Gastrocnemius medialis (tissue), 4 donors: ENCODE measurements at places on chromosomes 5 and 9. TPM values are rescaled to one million over a fixed set of nuclear protein-coding genes. Genes with fewer than 3 reads are reported as not detected.

- no peak for DNase-seq
Observed at GRCh38 chr5:149546974-149547373, 4.3 kb downstream of the CSNK1A1 start.

GRCh38 chr9:13863112-13863511 lies 450.8 kb downstream of the NFIB start:
- peak; percentile 61 for DNase-seq

DNA sequence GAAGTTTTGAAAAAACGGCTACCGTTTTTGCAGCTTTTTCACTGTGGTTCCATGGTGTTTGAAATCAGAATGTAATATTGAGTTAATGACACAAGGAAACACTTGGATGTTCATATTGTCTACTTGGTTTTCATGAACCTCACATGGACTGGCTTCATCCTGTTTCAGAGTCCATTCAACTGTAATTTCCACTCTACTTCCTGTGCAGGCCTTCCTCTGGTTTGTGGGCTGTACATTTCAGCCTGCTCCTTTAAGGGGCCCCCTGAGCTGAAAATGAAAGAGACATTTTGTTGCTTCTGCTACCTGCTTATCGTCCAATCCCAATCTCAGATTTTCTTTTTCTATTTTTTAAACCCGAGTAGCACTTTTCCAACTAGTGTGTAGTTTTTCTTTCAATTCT lies 41.8 kb upstream of the CDKN2B start:
- DNase-seq = no peak

DNA sequence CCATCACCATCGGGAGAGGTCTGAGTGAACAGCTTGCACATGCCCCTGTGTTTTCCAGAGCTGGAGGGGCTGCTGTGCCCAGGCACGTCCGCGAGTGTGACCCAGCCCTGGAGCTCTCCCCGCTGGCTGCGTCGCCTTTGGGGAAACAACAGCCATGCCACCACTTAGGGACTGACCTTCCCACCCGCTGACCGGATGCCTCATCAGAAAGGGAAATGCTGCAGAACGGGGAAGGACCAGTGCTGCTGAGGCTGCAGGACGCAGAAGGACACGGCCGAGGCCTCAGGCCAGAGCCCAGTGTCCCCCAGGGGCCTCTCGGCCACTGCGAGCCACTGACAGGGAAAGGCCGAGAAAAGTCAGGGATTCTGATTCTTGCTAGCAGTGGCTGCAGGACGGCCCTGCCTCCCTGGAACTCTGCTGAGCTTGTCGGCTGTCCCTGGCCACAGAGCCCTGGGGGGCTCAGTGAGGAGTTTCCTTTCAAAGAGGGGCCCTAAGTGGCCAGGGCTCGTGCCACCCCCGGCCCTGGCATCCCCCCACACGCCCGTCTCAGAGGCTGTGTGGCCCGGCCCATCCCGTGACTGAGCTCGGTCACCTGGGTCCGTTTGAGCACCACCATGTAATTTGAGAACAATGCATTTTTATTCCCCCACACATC lies 130.8 kb downstream of the ZNF354C start:
- no peak for DNase-seq

GRCh38 chr9:32533336-32533735 lies 7.3 kb upstream of the RIGI start:
- no peak for DNase-seq

DNA sequence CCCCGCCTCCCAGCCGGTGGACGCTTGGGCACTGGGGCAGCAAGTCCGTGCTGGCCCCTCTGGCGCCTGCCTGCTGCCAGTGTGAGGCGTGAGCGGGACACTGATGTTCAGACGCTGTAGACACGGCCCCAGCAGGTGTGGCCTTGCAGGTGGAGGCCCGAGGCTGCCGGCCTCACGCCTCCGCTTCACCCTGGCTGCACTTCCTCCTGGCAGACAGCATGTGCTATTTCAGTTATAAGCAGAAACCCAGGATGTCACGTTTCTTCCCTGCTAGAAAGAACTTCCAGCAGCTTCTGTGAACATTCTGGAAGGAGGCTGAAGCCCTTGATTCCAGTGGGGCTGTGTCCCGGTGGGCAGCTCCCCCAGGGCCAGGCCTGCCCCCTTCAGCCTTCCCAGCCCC lies 114.8 kb upstream of the FCN2 start:
- no peak for DNase-seq

- DNase-seq = no peak
Observed at GRCh38 chr9:136584934-136585333, 39.1 kb upstream of the NOTCH1 start.

GRCh38 chr9:136576269-136576626 lies 30.4 kb upstream of the NOTCH1 start:
- DNase-seq = peak; percentile 42

GRCh38 chr5:154937718-154938466 lies at the start of gene GEMIN5:
TSS of gene GEMIN5 (minus strand) at chr5:154938211. CDS start at chr5:154938133, 78 bp downstream.
- peak; percentile 78 for DNase-seq

DNA sequence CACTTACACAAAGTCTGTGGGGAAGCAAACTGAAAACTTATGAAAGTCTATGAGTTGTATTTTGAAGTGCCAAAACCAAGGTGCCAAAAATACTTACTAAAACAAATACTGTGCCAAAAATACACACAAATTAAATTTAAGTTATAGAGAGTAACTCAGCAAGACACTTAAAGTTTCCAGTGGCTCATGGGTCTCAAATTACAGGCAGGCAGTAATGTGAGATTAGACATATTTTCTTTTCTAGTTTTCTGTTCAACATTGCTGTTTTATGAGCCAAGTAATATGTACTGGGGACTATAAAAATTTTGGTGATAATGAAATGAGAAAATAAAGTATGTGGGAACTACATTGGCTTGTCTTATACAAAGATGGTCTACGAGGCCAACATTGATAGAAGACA lies 172.2 kb upstream of the SNX2 start:
- DNase-seq = no peak

GRCh38 chr5:145025775-145026174 lies 809.4 kb downstream of the PRELID2 start:
- DNase-seq = no peak

GRCh38 chr5:157443041-157443549 lies 16.9 kb upstream of the NIPAL4 start:
- DNase-seq = no peak

DNA sequence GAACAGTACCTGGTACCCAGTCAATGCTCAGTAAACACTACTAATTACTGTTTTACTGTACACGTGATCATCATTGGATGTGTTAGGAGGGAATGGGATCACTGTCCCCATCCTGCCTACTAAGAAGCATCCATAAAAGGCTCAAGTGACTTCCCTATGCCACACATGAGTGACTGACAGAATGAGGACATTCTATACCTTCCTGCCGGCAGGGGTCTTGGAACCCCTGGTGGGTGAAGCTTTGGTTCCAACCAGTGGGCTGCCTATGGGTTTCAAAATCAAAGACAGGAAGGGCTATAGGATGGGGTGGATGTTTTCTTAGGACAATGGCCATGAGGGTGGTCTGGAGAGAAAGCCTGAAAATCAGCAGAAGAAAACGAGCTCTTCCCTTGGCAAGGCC lies 209.6 kb upstream of the PANK3 start:
- DNase-seq = no peak

- no peak for DNase-seq
Observed at GRCh38 chr9:135683401-135684034, 15.8 kb downstream of the SOHLH1 start.

DNA sequence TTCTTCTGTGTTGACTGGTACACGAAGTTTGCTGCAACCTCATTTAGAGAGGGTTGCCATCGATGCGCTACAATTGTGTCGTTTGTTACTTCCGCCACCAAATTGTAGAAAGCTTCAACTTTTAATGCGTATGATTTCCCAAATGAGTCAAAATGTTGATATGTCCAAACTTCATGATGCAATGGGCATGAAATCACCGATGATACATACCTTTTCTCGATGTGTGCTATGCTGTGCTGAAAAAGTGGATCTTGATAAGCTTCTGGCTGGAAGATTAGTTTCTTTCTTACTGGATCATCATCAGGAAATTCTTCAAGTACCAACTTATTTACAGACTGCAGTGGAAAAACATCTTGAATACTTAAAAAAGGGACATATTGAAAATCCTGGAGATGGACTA lies 65.7 kb downstream of the TMEM38B start:
- no peak for DNase-seq

DNA sequence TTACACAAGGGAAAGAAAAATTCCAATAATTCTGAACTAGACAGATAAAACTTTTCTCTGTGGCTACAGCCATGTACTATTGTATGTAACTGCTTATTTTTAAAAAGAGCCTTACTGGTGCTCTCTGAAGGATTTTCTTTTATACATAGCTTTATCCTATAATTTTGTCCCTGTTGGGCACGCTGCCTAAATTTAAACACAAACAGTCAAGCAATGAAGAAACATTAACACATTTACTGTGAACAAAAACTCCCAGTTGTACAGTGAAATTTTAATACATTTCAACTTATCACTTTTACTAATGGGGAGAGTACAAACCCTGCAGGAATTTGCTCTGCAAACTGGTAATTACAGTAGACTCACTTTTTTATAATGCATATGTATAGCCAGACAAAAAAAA lies 273.3 kb downstream of the BNC2 start:
- no peak for DNase-seq

- DNase-seq = no peak
Observed at GRCh38 chr5:83404182-83404716, 67.3 kb upstream of the VCAN start.

GRCh38 chr9:928363-929042 lies 48.0 kb upstream of the DMRT3 start:
- no peak for DNase-seq

MTAP gene
- total RNA-seq = 8.1 TPM

STPG3 gene
- total RNA-seq = not detected

MYO10 gene
- 3.4 TPM for total RNA-seq

PRUNE2 gene
- total RNA-seq = 43.5 TPM

WNK2 gene
- total RNA-seq = 17.5 TPM

CTXN3 gene
- total RNA-seq = not detected

FOXD4L3 gene
- total RNA-seq = not detected
